ENCODE measurements at places on chromosomes 7 and 10. TPM values are rescaled to one million over a fixed set of nuclear protein-coding genes. Genes with fewer than 3 reads are reported as not detected.

The ZNF22 gene
- total RNA-seq, result 46.8 TPM

DNA sequence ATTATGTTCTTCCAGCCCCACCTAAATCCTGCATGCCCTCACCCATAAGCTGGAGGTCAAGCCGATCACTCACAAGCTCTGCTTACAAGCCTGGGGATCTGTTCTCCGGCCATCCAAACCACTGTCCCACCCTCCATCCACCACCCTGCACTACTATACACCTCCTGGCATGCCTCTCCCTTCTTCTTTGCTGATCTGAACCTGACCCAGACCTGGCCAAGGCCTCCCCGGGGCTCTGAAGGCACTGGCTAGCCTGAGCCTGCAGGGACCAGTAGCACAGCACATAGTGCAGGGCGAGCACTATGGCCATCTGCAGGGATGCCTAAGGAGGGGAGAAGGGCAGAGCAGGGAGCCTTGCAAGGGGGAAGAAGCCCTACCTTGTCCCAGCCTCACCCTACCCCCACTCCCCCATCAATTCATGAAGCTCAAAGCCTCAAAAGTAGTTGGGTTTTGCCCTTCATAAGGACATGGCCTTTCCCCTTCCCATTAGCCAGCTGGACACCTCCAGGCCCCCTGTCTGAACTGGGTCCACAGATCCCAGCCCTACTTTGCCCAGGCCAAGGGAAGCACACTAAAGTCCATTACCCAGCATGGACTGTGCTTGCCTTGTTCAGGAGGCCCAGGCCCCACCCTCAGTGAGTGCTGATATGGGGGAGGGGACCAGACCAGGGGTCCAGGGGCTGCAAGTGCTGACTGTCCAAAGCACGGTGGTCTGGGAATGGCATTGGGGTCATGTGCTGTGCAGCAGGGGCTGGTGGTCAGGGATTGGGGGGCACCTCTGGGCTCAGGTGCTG, 29.6 kb downstream of the CHAT start:
- H3K27ac ChIP-seq, result no peak overlapping the region
- DNase-seq, result no peak
- peaks cover 80% of the 10 kb centered on the region for H3K27me3 ChIP-seq

DNA sequence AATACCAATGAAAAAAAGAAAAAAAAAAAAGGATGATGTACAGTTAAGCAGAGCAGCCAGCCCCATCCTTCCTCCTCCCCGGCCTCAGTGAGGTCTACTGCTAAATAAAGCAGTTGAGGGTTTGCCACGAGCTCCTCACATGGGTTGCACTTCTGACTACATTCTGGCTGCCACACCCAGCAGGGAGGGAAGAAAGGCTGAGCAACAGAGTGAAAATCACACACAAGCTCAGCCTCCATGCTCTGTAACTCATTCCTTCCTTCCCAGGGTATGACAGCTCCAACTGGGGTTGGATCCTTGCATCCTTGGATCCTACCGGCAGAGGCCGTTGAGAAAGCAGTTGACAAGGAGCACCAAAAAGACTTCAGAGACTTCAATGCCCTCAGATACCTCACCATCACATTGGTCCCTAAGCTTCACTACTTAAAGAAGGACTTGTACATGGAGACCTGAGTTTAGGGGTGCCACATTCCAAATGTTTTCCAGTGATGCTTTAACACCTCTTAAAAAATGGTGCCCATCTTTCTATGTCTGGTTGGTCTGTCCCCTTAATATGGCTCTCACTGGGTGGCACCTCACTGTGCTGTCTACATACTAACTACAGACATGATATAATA, 52.9 kb upstream of the PIK3CG start:
- no peak overlapping the region for H3K4me3 ChIP-seq
- no peak overlapping the region for H3K27ac ChIP-seq
- H3K4me1 ChIP-seq, result no peaks in the 10 kb centered on the region

The BHLHA15 gene
- 1.0 TPM for total RNA-seq
